ENCODE measurements at places on chromosomes 1 and 21.

GRCh38 chr1:226712742-226713419, 26.2 kb downstream of the ITPKB start:
- DNase-seq, result no peak

GRCh38 chr1:52691821-52692220, 6.3 kb downstream of the COA7 start:
- DNase-seq, result no peak

DNA sequence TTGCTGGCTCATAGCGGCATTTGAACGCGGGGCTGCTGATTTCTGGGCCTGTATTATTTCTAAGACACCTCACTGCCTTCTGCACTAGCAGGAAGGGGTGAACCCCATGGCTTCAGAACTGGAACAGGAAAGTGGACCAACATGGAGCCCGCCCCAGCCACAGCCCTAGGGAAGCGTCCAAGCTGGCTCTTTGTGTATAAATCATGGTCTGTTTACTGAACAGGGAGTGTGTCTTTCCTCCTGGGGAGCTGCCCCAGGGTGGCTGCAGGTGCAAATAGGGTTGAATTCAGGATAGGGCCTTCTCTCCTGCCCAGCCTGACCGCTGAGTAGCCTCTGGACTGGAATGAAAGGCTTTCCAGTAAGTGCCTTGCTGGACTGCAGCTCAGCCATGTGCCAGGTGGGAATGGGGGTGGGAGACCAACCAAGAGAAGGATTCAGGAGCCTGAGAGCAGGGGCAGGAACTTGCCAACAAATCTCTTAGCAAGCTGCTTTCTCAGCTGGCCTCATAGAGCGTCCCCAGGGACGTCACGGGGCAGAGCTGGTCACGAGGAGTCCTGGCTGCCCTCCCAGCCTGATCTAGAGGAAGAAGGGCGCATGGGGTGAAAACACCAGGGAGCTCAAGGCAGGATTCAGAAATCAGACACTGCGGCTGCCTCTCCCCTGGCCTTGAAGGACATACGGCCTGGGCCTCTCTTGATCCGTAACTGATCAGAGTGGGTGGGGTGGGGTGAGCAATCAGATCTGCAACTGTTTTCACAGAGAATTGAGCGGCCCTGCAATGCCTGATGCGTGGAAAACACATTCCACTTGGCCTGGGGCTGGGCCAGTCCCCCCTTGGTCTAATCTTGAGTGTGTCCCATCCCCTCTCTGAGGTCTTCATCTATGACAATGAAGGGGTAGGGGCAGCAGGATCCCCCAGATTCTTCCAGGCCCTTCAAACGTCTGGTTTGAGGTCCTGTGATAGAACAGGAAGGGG, 56.5 kb upstream of the SELENON start:
- no peak for DNase-seq

DNA sequence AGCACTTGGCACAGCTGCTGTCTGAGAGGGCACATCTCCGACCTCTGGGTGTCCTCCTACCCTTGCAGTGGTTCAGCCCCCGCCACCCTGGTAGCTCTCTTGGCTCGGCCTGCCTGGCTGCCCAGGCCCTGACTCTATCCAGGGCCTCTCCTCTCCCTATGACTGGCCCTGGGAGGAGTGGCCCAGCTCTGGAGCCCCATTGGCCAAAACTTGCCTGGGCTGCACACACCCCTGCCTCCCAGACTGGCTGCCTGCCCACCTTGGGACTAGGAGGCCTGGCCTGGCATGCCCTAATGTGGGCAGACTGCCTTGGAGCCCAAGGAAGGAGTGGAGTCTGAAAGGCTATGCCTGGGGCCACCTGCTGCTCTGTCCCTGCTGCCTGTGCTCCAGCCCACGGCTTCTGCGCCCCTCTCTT, 33.6 kb downstream of the ACOT11 start:
- DNase-seq, result no peak

DNA sequence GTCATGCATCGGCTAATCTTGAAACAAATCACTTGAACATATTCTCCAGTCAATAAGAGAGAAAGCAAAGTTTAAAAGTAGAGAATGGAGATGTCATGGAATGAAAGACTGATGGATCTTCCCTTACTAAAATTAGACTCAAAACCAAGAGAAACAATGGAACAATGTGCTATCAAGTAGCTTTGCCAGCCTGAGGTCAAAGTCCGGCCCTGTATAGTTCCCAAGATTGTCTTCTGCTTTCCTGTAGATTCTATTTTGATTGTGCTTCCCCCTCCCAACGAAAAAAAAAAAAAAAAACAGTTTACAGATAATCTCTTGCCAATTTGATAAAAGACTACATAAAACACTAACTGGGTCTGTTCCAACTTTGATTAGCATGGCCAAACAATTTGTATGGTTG, 40.8 kb upstream of the KIRREL1 start:
- no peak for DNase-seq

DNA sequence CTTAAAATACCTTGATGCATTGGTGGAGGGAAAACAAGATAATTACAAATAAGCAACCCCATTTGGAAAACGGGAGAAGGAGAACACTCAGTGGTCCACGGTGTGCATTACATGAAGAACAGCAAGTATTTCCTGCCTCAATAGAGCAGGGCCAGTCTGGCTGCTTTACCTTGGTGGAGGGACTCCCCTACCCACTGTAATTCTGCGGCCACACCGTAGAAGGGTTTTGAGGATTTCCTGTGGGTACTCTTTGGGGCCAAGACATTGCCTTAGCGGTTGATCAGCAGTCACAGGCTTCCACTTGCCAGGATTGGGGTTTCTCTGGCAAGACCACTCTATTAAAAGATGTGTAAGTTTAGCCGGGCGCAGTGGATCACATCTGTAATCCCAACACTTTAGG, 16.3 kb upstream of the TMEM54 start:
- DNase-seq, result no peak

- DNase-seq, result no peak
These were observed 2.4 kb downstream of the CA14 start for GRCh38 chr1:150259758-150260669.

DNA sequence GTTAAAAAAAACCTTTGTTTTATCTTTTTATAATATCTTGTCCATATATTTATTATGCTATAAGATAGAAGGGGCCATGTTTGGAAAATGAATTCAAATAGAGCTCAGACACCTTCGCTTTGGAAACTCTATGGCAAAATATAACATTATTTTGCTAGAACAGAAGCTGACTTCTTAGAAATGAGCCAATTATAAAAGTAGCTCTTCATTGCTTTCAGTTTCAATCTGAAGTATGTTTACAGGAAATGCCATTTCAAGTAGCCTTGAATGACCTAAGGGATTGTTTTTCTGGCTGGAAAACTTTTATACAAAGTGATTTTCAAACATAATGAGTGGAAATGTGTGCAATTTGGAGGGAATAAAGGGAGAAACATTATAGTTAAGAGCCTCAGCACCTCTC, 37.8 kb upstream of the GBP5 start:
- no peak for DNase-seq

All from activated T-cell treated with anti-CD3 and anti-CD28 coated beads, Interleukin-2, amount 50 U/mL, for 4 hours (primary cell).